HL-60 (cell line): ENCODE measurements at places on chromosomes 4 and X.

DNA sequence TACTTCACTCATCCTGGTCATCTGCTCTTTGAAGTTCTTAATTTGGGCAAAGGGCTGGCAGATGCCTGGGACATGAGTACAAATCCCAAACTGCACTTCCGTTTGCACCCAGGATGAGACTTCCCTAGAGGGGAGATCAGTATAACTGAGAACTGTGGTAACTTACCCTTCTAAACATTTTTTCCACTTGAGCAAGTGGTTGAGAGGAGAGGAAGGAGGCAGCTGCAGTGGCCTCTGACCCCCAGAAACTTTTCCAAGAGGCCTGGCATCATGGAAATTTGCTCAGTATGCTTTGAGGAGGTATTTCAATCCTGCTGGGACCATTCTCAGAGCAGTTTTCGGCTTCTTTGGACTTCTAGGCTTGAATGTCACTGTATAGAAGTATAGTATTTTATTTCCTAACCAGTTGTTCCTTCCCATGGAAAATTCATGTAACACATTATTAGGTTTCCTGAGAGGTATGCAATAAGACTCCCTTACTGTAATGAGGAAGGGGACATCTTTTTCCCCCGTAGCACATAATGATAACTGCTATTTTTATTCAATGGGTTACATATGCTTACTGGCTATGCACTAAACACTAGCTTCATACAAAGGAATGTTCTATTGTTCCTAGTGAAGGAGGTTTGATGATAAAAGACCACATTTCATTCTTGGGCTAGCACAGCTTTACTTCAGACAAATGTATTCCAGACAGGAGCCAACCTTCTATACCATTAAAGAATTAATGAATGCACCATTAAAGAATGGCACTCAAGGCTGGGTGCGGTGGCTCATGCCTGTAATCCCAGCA lies 129.3 kb downstream of the SHROOM3 start:
- no peak for DNase-seq

- DNase-seq = no peak
These were observed 143.6 kb downstream of the FNIP2 start for GRCh38 chr4:158912390-158912789.

GRCh38 chr4:16967722-16968121 lies 69.3 kb upstream of the LDB2 start:
- no peak for DNase-seq

- DNase-seq = no peak
These were observed 8.6 kb upstream of the ZXDA start for GRCh38 chrX:57918750-57919436.

DNA sequence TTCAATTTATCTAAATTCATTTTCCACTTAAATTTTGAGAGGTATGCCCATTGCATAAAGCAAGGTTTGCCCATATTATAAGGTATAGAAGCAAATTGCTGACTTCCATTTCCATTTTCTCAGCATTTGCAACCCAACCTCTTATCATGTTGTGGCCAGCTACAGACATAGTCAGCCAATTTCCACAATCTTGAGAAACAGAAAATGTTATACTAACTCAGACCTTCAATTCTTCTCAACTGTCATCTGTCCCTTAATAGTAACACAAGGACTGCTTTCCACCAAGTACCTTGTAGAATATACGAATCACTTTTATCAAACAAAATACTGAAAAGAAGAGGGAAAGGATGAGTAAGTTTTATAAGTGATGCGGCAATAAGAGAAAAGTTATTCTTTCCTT lies 11.2 kb upstream of the GRIA3 start:
- no peak for DNase-seq

DNA sequence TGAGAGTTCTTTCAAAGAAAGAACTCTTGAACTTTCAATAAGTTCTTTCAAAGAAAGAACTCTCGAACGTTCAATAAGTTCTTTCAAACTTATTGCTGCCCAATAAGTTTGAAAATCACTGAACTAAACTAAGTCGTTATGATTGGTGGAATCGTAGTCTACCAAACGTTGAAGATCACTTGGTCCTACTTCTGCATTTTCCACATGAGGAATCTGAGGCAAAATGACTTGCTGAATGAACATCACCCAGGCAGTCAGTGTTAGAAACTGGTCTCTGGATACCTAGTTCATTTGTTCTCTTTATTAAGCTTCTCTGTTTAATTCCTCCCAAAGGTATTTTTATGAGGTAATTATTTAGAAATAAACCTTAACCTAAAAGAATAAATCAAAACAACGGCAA lies 7.1 kb upstream of the CNOT6L start:
- no peak for DNase-seq

DNA sequence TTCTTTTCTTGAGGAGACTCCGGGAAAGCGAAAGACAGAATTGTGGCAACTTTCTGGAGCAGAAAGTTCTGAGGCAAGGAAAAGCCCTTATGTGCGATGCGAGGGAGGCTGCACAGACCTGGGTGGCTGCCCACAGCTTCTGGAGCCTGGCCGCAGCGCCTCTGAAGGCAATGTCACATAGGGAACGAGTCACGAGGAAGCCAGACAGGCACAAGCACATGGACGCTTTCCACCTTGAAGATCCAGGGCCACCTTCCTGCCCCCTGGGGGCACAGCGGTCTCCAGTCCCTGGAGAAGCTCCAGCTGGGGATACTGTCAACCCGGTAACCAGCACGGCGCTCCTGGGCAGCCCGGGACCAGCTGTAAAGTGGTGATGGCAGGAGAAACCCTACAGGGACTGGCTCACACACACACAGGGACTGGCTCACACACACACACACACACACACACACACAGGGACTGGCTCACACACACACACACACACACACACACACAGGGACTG lies 69.8 kb downstream of the MTNR1A start:
- no peak for DNase-seq

GRCh38 chrX:23656684-23657083 lies 10.6 kb upstream of the PRDX4 start:
- DNase-seq = no peak

- DNase-seq = no peak
These were observed 1300.2 kb downstream of the RAPGEF2 start for GRCh38 chr4:160403081-160403480.

DNA sequence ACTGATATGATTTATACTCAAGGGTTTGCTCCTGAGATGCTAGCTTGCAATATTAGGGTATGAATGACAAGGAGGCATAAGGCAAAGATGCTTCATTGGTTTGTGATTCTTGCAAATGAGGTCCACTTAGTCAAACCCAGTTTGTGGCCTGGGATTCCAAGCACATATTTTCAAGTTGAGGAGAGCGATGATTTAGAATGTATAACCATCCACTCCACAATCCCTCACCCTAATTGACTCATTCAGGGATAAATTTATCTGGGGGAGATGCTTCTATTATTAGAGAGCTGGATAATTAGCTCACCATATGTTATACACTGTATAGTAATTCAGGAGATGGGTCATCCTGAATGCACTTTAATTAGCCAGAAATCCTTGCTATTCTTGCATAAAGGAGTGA lies 118.3 kb upstream of the PUDP start:
- no peak for DNase-seq

- DNase-seq = no peak
These were observed 231.0 kb upstream of the GYPA start for GRCh38 chr4:144371485-144371884.

- no peak for DNase-seq
These were observed 129.4 kb downstream of the DKK2 start for GRCh38 chr4:106906728-106907127.

DNA sequence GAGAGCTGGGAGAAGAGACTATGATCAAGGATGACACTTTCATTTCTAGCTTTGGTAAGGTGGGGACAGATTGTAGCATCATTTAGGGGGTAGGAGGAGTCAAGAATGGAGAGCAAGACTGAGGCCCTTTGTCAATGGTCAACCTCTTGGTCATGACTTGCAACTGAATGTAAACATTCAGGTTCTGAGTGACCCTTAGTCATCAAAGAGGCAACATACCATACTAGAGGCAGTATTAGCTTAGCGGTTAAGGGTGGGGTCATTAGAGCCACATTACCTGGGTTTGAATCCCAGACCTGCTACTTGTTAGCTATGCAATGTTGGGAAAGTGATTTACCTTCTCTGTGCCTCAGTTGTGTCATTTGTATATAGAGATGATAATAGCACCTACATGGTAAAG lies 76.5 kb downstream of the MED28 start:
- no peak for DNase-seq

DNA sequence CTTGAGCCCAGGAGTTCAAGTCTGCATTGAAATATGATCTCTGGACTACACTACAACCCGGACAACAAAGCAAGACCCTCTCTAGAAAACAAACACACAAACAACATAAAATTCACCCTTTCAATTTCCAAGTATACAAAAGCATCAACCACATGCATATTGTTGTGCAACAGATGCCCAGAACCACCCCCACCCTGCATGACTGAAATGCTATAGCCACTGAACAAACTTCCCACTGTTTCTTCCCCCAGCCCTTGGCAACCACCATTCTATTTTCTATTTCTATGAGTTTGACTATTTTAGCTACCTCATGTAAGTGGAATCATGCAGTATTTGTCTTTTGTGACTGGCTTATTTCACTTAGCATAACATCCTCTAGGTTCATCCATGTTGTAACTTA lies 14.2 kb upstream of the C4orf51 start:
- no peak for DNase-seq

GRCh38 chrX:49809891-49810632 lies 19.0 kb upstream of the PAGE4 start:
- DNase-seq = no peak

DNA sequence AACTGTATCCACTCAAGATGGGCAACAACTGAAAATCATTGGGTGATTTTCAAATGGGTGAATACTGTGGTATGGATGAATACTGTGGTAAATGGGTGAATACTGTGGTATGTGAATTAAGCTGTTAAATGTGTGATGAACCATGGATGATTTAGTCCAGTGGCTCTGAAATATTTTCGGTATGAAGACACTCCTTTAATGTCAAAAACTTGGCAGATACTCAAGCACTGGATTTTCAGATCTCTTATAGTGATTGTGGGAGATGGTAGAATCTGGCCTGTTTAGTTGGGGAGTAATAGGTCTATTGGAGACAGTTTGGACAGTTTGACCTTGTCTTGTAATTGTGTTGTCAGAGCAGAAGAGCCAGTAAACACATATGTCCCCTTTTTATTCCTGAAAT lies 45.7 kb downstream of the SSX7 start:
- no peak for DNase-seq

GRCh38 chr4:184898793-184899192 lies 73.0 kb upstream of the ACSL1 start:
- no peak for DNase-seq

GRCh38 chrX:129581904-129582303 lies 41.8 kb downstream of the OCRL start:
- no peak for DNase-seq

- DNase-seq = no peak
These were observed 12.0 kb upstream of the KDM5C start for GRCh38 chrX:53237056-53237455.

- no peak for DNase-seq
These were observed 138.6 kb downstream of the AFF1 start for GRCh38 chr4:87073199-87074120.

DNA sequence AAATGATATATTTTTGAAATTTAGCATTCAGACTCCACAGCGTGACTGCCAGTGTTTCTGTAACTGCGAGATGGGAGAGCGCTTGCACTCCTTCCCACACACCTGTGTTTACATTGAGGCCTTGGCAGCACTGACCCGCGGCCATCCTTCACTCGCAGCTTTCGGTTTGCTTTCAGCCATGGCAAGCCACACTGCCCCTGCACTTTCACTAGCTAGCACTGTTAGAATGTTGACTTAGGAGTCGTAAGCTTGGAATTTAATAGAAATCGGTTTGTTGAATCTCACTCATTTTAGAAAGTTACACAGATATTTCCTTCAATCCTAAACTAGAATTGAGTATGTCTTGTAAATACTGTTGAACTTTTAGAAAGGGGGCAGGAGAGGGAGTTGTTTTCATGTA lies 136.2 kb downstream of the CFAP299 start:
- no peak for DNase-seq

DNA sequence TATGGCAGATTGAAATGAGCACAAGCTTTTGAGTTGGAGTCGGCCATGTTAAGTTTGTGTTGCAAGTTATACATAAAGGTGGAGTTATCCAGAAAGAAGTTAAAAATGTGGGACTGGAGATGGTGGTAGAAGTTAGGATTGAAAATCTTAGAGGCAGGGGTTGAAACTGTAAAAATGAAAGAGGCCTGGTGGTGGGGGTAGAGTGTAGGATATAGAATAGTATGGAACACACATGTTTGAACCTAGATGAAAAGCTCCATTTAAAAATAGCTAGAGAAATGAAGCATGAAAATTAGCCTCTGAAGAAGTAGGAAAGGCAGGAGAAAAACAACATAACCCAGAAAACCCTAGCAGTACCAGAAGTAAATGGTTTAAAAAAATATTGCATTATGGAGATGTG lies 131.8 kb upstream of the ENPEP start:
- DNase-seq = no peak

DNA sequence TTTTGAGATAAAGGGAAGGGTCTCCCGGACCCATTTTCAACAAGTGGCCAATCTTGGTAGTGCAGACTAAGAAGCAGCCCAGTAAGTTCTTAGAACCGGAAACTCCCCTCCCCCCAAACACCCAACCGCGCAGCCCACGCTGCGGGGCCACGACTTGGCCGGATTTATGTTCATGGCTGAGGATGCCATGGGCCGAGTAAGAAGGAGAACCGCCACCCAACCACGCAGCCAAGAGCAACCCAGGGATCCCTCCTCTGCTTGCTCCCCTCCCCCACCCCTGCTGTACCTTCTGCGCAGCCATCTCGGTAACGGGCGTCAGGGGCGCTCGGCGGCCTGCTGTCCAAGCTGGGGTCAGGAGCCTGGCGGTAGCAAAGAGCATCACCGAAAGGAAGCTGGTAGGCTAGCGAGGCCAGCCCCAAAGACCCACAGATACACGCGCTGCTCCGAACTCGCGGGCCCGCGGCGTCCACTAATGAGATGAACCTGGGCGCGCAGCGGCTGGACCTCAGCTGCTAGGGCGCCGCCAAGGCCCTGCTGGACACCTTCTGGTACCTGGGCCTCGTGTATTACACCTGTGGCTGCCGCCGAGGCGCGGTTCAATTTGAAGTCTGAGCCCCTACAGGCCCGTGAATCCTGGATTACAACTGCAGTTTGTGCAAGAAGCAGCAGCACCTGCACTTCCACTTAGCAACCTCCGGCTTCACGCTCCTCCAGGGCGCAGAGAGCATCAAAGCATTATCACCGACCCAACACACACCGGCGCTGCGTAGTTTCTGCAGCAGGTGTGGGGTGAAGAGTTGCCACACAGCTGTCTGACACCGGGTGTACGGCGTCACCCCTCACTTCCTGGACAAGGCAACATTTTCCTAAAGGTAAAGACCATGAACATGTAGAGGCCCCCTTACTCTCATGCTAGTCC lies 63.4 kb downstream of the NUDT10 start:
- no peak for DNase-seq

DNA sequence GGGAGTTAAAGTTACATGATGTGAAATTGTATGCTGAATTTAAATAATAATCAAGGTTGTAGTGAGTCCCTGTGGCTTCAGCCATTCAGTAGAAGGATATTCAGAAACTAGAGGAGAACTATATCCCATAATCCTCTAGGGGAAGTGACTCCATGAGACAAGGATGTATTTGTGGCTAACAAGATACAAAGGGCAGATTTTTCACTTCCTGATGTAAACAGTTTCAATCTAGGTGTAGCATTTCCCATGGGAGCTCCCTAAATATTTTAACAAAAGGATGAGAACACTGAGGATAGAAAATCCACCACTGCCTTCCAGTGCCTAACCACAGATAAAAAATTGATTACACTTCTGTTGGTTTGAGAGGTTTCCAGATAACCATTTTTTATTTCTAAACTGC lies 435.4 kb upstream of the TENM3 start:
- no peak for DNase-seq

- no peak for DNase-seq
These were observed 82.1 kb downstream of the ARHGAP10 start for GRCh38 chr4:147813973-147814372.
